Left kidney (tissue), 8 donors: ENCODE measurements at places on chromosomes 5 and 9. TPM values are rescaled to one million over a fixed set of nuclear protein-coding genes. Genes with fewer than 3 reads are reported as not detected.

MAN1B1 gene
- polyA plus RNA-seq = 61.4 TPM

SV2C gene
- polyA plus RNA-seq = 0.08 TPM

TLN1 gene
- polyA plus RNA-seq = 156 TPM

FBN2 gene
- polyA plus RNA-seq = 101 TPM

ANKRD18A gene
- polyA plus RNA-seq = 5.3 TPM

GDF9 gene
- polyA plus RNA-seq = 2.1 TPM

CATSPER3 gene
- 1.7 TPM for polyA plus RNA-seq

SPRY4 gene
- 30.1 TPM for polyA plus RNA-seq

TMEM141 gene
- 53.9 TPM for polyA plus RNA-seq

DNA sequence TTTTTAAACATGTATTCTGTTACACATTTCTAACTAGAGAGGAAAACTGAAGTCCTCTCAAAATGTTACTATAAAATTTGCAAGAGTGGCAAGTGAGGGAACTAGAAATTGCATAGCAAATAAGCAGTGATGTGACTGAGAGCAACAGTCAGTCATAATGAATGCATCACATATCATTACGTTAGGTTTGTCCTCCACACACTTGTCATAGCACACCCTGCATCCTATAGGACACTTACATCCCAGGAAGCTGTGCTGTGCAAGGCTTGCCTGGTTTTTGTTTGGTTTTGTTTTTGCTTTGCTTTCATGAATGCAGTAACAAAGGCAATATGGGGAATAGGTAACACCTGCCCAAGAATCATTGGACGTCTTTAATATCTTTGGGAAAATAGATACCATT lies 10.8 kb downstream of the NFIB start:
- DNase-seq = no peak

GRCh38 chr5:34789021-34789531 lies 49.9 kb upstream of the TTC23L start:
- DNase-seq = no peak

GRCh38 chr5:20248118-20248517 lies 260.1 kb upstream of the CDH18 start:
- no peak for DNase-seq

GRCh38 chr9:116154334-116154975 lies 864 bp downstream of the PAPPA start:
- no peak for DNase-seq

- no peak for DNase-seq
Observed at GRCh38 chr5:150599281-150599680, 41.2 kb upstream of the SYNPO start.

- no peak for DNase-seq
Observed at GRCh38 chr5:139146809-139147482, 51.2 kb downstream of the SIL1 start.

DNA sequence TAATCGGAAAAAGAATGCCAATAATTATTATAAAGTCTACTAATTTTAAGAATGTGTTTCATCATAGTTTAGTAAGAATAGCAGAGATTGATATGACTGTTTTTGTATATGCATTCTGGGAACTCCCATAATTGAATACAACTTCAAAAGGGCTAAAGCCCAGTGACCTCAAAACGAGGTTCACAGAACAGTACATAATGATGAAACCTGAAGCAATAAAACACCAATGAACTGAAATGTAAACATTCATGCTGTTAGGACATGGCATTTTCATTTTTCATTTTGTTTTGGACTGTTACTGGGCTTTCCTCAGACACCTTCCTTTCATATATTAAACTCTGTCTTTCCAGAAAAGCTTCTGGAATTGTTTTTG lies 684 bp upstream of the JMY start:
- no peak for DNase-seq

- DNase-seq = no peak
Observed at GRCh38 chr9:132645306-132645705, 24.5 kb downstream of the DDX31 start.

DNA sequence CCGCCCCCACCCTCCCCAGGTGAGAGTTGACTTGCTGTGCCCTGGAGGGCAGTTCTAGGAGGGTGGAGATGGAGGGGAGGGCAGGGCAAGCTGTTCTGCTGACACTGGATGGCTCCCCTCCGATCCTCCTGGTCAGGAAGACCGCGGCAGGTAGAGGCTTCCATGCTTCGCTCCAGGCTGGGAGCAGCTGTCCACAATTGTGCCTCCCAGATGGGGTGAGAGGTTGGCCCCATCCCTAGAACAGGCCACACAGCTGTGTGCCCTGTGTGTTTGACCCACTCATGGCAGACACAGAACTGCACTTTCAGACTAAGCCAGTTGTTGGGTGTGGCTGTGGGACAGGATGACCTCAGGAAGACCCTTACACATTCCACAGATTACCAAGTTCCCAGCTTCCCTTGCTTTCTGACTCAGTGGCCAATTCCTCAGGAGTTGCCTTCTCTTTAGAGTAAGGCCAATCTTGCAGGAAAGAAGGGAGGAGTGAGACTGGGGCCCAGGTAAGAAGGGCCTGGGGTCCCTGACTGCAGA lies 72.1 kb upstream of the HSPA9 start:
- no peak for DNase-seq

DNA sequence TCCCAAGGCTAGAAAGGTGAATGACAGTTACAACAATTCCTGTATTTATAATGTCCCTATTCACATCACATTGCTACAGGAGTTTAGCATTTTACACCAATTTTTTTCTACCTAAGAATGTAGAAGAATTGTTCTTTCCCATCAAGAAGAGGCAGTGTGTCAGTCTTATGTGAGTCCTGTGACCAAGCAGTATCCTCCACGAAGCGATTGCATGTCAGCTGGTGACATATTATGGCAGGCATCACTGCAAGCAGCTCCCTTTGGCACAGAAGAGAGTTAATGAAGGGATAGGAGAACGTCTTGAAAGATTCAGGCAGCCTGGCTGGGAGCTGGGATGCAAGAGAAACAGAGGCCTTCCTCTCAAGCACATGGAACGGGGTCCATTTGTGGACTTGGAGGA lies 199.8 kb downstream of the SMC2 start:
- no peak for DNase-seq

DNA sequence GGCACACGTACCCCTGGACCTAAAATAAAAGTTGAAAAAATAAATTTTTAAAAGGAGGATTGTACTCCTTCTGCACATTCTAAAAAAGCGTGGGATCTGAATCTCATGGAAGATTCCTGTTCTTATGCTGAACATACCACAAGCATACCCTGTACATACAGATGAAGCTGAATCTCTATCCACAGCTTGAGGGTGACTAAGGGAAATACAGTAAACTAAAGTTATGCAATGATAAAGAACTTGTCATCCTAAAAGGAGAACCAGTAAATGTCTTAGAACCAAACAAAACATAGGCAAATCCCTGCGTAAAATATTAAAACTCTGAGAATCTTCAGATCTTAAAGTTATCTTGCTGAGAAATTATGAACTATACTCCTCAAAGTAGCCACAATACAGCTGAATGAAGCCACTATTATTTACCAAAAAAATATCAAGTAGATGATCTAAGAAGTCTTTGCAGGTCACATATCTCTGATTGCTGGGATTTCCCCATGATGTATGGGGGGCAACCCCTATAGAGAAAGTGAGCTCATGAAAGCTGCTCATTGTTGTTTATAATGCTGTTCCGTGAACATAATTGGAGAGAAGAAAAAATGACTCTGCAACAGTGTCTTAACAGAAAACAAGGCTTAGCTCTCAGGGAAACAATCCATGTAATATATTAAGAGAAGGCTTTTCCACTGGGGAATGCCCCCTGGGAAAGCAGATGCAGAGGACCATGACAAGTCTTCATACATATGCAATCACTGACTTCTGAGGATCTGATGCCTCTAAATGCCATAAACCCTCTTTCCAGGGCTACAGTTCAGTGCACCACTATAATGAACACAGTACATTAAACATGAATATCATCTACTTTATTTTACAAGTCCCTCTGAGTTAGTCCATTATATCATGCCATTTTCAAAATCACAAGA lies 210.1 kb downstream of the EPB41L4A start:
- no peak for DNase-seq

GRCh38 chr9:81772144-81772543 lies 82.8 kb upstream of the TLE1 start:
- no peak for DNase-seq

DNA sequence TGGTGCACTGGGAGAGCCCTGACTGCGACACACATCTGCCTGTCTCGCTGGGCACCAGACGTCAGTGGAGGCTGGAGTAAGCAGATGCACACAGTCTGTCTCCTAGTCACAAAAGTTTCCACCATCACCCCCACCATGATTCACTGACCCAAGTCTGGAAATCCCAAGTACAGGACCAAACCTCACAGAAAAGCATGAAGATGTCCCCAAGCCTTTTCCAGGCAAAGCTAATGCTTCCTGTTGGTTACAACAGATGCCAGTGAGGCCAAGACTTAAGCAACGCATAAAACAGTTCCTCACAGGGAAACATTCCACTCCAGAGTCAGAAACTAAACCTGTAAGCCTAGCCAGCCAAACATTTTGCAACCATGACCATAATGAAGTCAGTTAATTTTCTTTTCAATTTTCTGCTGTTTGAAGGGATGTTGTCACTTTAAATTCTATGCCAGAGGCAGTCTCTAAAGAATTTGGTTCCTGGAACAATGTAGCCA lies 259.3 kb upstream of the SLC30A5 start:
- no peak for DNase-seq

- no peak for DNase-seq
Observed at GRCh38 chr9:126198854-126199253, 127.8 kb upstream of the MVB12B start.
